Activated CD4-positive, alpha-beta T cell treated with anti-CD3 and anti-CD28 coated beads, Interleukin-2, Interleukin-4, amounts not matched to agents 100 ng/mL and 50 ng/mL, durations not matched to agents 16 hours and 8 hours (primary cell): ENCODE measurements at places on chromosomes 12 and 14.
A peak's percentile ranks its signal among the peaks of the same experiment; 100 is the strongest.

- no peak for DNase-seq
Observed at GRCh38 chr12:114916541-114916940, 232.6 kb upstream of the TBX3 start.

- no peak for DNase-seq
Observed at GRCh38 chr14:66824251-66824650, 316.3 kb downstream of the GPHN start.

DNA sequence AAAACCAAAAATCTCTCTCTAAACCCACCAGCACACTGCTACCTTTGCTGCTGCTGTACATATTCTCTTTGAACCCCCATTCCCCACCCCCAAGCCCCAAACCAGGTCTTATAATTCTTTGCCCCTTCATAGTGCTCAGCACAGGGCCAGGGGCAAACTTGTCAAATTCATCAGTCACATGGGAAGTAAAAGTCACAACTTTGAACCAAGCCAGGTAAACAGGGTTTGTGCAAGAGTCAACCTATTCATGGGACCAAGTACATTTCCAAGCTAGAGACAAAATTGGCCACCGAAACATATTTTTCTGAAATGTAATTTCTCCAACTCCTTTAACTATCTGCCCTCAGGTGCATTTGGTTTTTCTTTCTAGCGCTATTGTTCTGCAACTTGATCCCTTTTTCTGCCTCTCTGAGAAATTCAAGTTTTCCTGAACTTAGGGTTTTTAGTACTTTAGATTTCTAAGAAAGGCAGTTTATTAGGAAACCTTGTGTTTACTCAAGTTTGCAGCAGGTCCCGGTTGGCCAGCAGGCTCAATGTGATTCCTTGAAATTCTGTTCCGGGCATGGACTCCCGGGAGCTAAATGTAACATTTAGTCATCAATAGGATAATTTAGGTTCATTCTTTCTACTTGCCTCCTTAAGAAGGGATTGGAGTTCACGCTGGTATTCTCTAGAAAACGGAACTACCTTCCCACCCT is 230.5 kb downstream of the EFCAB11 start:
- no peak for DNase-seq

DNA sequence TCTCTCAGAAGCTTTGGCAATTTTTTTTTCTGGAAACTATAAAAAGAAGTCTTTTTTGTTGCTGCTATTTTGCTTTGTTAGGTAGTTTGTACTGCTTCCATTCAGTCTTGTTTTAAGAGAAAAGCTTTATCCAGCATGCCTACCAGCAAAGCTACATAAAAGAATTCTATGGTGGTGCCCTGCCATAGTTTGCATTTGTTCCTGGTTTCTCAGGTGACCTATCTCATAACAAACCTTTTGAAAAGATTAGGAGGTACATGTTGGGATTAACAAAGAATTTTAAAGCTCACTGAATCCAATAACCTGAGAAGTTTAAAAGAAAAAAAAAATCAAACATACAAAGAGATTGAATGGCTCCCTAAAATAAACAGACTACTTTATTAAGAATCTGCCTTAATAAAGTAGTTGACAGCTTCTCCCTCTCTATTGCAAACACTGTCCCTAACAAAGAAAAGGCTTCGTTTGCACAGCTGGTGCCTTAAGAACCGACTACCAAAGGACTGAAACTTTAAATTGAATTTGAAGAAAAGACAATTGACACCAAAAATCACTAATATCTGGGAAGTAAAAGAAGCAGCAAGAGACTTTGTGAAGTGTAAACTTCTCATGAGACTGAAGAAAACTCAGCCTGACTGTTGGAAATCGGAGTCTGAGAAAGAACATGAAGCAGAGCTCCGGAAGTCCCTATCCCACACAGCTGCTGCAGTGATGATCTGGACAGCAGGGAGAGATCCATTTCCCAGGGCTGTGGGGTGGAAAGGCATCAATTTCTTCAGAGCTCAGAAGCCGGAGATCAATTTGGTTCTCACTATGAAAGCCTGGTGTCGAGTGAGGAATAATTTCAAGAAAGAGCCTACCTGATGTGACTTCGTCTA is 102.7 kb upstream of the PLEKHA5 start:
- no peak for DNase-seq

DNA sequence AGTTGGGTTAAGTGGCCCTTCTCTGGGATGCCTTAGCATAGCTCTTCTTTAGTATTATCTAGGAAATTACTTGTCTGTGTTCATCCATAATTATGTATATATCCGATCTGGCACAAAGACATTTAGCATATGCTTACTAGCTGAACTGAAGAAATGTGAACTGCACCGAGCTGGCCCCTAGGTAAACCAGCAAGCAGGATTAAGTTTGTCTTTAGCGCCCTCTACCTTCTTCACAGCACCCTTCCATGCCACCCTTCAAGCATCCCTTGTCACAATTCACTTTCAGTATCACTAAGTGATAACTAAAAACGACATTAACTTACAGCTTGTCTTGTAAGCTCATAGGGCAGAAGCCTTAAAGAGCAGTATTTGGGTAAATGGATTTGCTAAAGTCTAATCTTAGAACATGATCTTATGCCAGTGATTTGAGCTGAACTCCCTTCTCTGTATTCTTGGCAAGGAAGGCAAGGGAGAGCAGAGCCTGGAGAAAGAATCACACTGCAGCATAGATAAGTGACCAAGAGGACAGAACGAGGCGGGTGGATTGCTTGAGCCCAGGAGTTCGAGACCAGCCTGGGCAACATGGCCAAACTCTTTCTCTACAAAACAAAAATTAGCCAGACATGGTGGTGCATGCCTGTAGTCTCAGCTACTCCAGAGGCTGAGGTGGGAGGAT is 2.6 kb upstream of the HAL start:
- peak; percentile 86 for DNase-seq

- no peak for DNase-seq
Observed at GRCh38 chr12:120228041-120228290, 27.1 kb upstream of the RPLP0 start.
